Spinal cord (tissue), 10 donors: ENCODE measurements at places on chromosomes 16 and 17. TPM values are rescaled to one million over a fixed set of nuclear protein-coding genes. Genes with fewer than 3 reads are reported as not detected.
A peak's percentile ranks its signal among the peaks of the same experiment; 100 is the strongest.

DNA sequence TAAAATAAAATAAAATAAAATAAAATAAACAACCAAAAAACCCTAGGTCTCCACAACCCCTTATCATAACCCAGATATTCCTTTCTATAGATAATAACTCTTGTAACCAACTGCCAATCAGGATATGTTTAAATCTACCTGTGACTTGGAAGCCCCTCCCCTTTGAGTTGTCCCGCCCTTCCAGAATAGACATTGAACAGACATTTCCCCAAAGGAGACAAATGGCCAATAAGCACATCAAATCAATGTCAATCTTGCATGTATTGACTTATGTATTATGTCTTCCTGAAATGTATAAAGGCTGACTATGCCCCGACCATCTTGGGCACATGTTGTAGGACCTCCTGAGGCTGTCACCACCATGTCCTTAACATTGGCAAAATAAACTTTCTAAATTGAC is 1.5 kb upstream of the MAPK7 start:
- H3K4me3 ChIP-seq = peak overlapping the region; percentile 99
- H3K36me3 ChIP-seq = peaks cover 31% of the 10 kb centered on the region
- peak overlapping the region; percentile 100 for H3K27ac ChIP-seq
- no peak for DNase-seq
- no peaks in the 10 kb centered on the region for H3K27me3 ChIP-seq

CRISPLD2 gene
- total RNA-seq = 12.7 TPM

GRCh38 chr17:40535924-40536294 is 29.4 kb downstream of the CCR7 start:
- no peak overlapping the region for H3K4me3 ChIP-seq
- no peak for DNase-seq
- no peak overlapping the region for H3K27ac ChIP-seq
- no peaks in the 10 kb centered on the region for H3K36me3 ChIP-seq
- H3K27me3 ChIP-seq = no peaks in the 10 kb centered on the region

DNA sequence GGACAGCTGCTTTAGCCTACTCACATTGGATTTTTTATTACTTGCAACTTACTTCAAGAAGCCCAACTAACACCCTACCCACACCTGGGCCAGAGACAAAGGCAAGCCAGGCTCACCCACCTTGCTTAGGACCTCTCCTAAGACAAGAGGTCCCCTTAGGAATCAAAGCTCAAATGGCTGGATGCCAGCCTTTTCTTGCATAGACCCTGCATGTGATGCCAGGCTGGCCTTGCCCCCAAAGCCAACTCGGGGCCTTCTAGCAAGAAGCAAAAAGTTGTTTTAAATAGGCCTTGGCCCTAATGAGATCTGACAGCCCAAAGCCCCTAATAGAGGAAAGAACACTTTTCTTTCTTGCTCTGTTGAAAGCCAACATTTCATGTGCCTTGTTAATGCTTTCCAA is 20.7 kb downstream of the GPRC5B start:
- H3K36me3 ChIP-seq = peaks cover 51% of the 10 kb centered on the region
- H3K4me3 ChIP-seq = no peak overlapping the region
- peaks cover 58% of the 10 kb centered on the region for H3K4me1 ChIP-seq
- DNase-seq = no peak
- peak overlapping the region; percentile 29 for H3K27ac ChIP-seq

ITGB4 gene
- 46.5 TPM for total RNA-seq
